ENCODE measurements at places on chromosomes 13 and 19. TPM values are rescaled to one million over a fixed set of nuclear protein-coding genes. Genes with fewer than 3 reads are reported as not detected.

The IRGC gene
- total RNA-seq = not detected

The CEACAM4 gene
- total RNA-seq = not detected

The MIA gene
- total RNA-seq = not detected

The PRODH2 gene
- total RNA-seq = not detected

The JAK3 gene
- 3.2 TPM for total RNA-seq

The ZNF266 gene
- 13.0 TPM for total RNA-seq

The HRC gene
- 255 TPM for total RNA-seq

The SCEL gene
- total RNA-seq = not detected

- peak; percentile 94 for DNase-seq
- H3K4me3 ChIP-seq = peak overlapping the region; percentile 45
- no peaks in the 10 kb centered on the region for H3K36me3 ChIP-seq
- no peaks in the 10 kb centered on the region for H3K27me3 ChIP-seq
These were observed 1.2 kb downstream of the APLP1 start for GRCh38 chr19:35869327-35870123.

DNA sequence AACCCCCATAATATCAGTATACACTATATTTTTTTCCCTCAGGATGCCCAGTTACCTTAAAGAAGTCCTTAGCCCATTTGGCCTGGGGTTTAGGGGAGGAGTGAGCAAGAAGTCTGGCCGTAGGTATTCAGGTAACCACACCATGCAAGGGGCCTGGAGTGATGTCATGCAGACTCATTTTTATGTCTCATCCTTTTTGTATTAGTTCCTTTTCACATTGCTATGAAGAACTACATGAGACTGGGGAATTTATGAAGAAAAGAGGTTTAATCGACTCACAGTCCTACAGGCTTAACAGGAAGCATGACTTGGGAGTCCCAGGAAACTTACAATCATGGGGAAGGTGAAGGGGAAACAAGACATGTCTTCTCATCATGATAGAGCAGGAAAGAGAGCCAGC lies 12.2 kb downstream of the TPP2 start:
- no peak for DNase-seq
- peaks cover 24% of the 10 kb centered on the region for H3K36me3 ChIP-seq
- no peak overlapping the region for H3K27ac ChIP-seq
- no peak overlapping the region for H3K4me3 ChIP-seq

- no peaks in the 10 kb centered on the region for H3K36me3 ChIP-seq
- no peaks in the 10 kb centered on the region for H3K4me1 ChIP-seq
- no peak overlapping the region for H3K27ac ChIP-seq
- no peak for DNase-seq
- no peaks in the 10 kb centered on the region for H3K27me3 ChIP-seq
- no peak overlapping the region for H3K4me3 ChIP-seq
These were observed 218.8 kb downstream of the FGF9 start for GRCh38 chr13:21889651-21890050.

- H3K36me3 ChIP-seq = no peaks in the 10 kb centered on the region
- no peak overlapping the region for H3K4me3 ChIP-seq
- no peaks in the 10 kb centered on the region for H3K27me3 ChIP-seq
These were observed 7.1 kb upstream of the SCEL start for GRCh38 chr13:77528414-77528813.

DNA sequence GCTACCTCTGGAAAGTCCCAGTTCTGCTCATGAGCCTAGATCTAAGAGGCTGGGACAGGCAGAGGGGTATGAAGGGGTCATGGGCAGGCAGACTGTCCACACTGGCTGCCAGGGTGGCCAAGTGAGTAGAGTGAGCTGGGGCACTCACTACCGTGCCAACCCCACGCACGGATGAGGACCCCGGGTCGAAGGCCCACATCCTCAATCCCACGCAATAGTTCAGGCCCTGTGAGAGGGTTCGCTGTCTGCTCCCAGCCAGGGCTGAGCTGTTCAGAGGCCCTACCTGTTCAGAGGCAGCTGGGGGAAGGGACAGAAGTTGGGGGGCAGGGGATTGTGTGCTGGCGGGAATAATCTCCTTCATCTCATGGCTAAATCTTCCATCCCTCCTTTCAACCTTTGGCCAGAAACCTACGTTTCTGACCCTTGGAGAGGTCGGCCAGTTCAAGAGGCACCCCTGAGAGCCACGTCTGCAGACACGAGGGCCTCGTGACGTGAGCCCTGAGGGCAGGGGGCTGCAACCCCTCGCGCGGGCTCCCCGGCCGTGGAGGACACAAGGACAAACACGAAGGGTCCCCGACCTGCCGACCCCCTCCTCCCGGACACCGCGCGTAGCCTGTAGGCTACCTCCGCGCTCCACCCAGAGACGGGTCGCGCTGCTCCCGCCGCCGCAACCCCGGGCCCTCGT lies 1.0 kb upstream of the RPS5 start:
- peaks cover 9% of the 10 kb centered on the region for H3K36me3 ChIP-seq
- peak overlapping the region; percentile 96 for H3K27ac ChIP-seq
- no peak for DNase-seq
- peak overlapping the region; percentile 77 for H3K4me3 ChIP-seq
- peaks cover 13% of the 10 kb centered on the region for H3K4me1 ChIP-seq
- H3K27me3 ChIP-seq = no peaks in the 10 kb centered on the region

GRCh38 chr13:49455007-49455398 lies 10.9 kb downstream of the SETDB2 start:
- no peaks in the 10 kb centered on the region for H3K36me3 ChIP-seq
- no peak for DNase-seq
- no peaks in the 10 kb centered on the region for H3K4me1 ChIP-seq
- H3K4me3 ChIP-seq = no peak overlapping the region
- H3K27ac ChIP-seq = no peak overlapping the region
- H3K27me3 ChIP-seq = no peaks in the 10 kb centered on the region

DNA sequence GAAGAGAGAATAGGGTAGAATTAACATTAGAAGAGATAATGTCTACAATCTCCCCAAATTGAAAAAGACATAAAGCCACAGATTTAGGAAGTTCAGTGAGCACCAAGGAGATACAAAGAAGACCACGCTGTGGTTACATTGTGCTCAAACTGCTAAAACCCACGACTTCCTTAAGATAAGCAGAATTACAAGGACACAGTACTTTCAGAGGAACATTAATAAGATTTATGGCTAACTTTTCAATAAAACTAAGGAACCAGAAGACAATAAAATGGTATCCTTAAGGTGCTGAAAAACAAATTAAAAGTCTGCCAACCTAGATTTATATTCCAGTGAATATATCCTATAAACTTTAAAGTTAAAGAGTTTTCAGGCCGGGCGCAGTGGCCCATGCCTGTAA lies 7.4 kb upstream of the IL17D start:
- peaks cover 3% of the 10 kb centered on the region for H3K36me3 ChIP-seq
- DNase-seq = no peak
- H3K27me3 ChIP-seq = no peaks in the 10 kb centered on the region
- no peak overlapping the region for H3K27ac ChIP-seq
- H3K4me1 ChIP-seq = no peaks in the 10 kb centered on the region
- H3K4me3 ChIP-seq = no peak overlapping the region

DNA sequence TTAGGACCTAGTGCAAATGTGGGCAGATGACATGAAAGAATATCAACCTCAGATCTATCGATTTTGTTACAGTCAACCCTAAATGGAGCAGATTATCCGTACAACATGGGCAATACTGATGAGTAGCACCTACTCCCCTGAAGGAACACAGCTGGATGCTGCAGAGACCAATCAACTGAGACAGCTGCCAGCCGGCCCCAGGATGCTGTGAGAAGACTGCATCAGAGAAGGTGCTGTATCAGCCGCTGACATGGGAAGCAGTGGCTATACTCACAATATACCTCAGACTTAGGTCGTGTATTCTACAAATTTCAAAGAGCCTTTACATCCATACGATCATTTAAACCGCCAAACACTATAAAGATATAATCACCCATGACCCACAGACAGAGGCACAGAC lies 95.9 kb upstream of the FNDC3A start:
- H3K36me3 ChIP-seq = no peaks in the 10 kb centered on the region
- no peak overlapping the region for H3K27ac ChIP-seq
- no peak overlapping the region for H3K4me3 ChIP-seq
- H3K27me3 ChIP-seq = peaks cover 7% of the 10 kb centered on the region

GRCh38 chr19:7500811-7501450 lies 12.1 kb upstream of the PEX11G start:
- H3K4me1 ChIP-seq = peaks cover 6% of the 10 kb centered on the region
- no peak for DNase-seq
- peaks cover 55% of the 10 kb centered on the region for H3K27me3 ChIP-seq
- peak overlapping the region; percentile 27 for H3K4me3 ChIP-seq

GRCh38 chr13:83532809-83533208 lies 349.5 kb downstream of the SLITRK1 start:
- H3K4me1 ChIP-seq = no peaks in the 10 kb centered on the region
- no peak overlapping the region for H3K4me3 ChIP-seq
- DNase-seq = no peak
- H3K36me3 ChIP-seq = no peaks in the 10 kb centered on the region

GRCh38 chr13:67416047-67416925 lies 186.2 kb upstream of the PCDH9 start:
- H3K4me3 ChIP-seq = no peak overlapping the region
- H3K4me1 ChIP-seq = no peaks in the 10 kb centered on the region
- H3K27ac ChIP-seq = no peak overlapping the region

DNA sequence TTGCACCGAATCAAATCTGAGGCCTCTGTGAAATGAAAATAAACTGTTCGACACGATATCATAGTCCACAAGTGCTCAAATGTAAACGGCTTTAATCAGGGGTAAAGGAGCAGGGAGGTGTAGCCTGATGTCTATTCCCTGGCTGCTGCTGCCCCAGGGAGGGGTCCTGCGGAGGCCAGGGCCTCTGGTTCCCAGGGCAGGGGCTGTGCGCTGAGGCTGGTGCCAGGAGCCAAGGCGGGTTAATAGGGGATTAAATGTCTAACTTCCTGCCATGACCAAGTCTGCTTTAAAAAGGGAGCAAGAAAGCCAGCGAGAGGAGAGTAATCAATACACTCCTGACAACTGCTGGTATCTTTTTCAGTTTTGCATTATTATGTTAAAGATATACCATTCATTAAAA lies 59.4 kb downstream of the ZNF536 start:
- H3K4me3 ChIP-seq = no peak overlapping the region
- H3K36me3 ChIP-seq = no peaks in the 10 kb centered on the region
- peaks cover 3% of the 10 kb centered on the region for H3K27me3 ChIP-seq
- DNase-seq = no peak

DNA sequence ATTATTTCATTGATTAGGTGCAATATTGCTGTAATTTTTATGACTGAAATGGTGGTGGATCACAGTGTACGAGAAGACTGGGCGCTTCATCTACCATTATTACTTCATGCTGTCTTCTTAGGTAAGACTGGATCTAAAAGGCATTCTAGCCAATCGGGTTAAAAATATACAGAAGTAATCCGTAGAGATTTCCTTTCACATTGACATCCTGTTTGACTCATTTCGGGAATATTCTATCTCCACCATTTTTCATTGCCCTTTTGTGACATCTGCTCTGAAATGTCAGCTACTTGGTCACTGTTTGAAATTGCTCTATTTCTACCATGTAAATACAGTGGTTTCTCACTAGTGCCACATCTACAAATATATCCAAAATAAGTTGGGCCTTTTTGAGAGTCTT lies 90.2 kb downstream of the ZAR1L start:
- H3K27ac ChIP-seq = no peak overlapping the region
- no peaks in the 10 kb centered on the region for H3K27me3 ChIP-seq
- no peak for DNase-seq
- no peaks in the 10 kb centered on the region for H3K4me1 ChIP-seq
- H3K36me3 ChIP-seq = no peaks in the 10 kb centered on the region
- H3K4me3 ChIP-seq = no peak overlapping the region

GRCh38 chr19:30670562-30671366 lies 298.6 kb downstream of the ZNF536 start:
- H3K36me3 ChIP-seq = no peaks in the 10 kb centered on the region
- H3K27ac ChIP-seq = no peak overlapping the region
- DNase-seq = no peak
- H3K27me3 ChIP-seq = peaks cover 69% of the 10 kb centered on the region
- H3K4me3 ChIP-seq = no peak overlapping the region

- no peak for DNase-seq
- no peaks in the 10 kb centered on the region for H3K27me3 ChIP-seq
- H3K36me3 ChIP-seq = no peaks in the 10 kb centered on the region
- H3K4me3 ChIP-seq = no peak overlapping the region
- H3K4me1 ChIP-seq = no peaks in the 10 kb centered on the region
These were observed 400.5 kb upstream of the SLC10A2 start for GRCh38 chr13:103466761-103467160.

DNA sequence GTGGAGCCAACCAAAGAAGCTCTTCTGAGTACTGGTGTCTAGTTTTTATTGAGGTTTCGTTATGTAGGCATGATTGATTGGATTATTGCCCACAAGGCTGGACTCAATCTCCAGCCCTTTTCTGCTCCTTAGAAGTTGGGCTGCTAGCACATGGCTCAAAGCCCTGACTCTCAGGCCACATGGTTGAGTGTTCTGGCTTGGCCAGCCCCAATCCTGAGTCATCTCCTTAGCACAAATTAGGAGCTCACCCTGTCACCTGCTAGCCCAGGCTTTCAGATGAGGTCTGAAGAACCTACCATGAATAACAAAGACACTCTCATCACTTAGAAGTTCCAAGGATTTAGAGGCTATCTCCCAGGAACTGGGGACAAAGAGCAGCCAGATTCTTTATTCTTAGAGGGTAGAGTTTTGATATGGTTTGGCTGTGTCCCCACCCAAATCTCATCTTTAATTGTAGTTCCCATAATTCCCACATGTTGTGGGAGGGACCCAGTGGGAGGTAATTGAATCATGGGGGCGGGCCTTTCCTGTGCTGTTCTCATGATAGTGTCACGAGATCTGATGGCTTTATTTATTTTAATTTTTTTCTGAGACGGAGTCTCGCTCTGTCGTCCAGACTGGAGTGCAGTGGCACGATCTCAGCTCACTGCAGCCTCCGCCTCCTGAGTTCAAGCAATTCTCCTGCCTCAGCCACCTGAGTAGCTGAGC lies 11.3 kb downstream of the DPY19L3 start:
- DNase-seq = no peak
- no peak overlapping the region for H3K4me3 ChIP-seq
- H3K4me1 ChIP-seq = peaks cover 4% of the 10 kb centered on the region
- no peaks in the 10 kb centered on the region for H3K27me3 ChIP-seq
- H3K36me3 ChIP-seq = peaks cover 14% of the 10 kb centered on the region

GRCh38 chr13:104389691-104390090 lies 1323.5 kb upstream of the SLC10A2 start:
- no peak overlapping the region for H3K27ac ChIP-seq
- H3K36me3 ChIP-seq = no peaks in the 10 kb centered on the region
- DNase-seq = peak; percentile 67
- H3K27me3 ChIP-seq = no peaks in the 10 kb centered on the region

GRCh38 chr13:110368408-110368807 lies 61.3 kb downstream of the COL4A2 start:
- no peaks in the 10 kb centered on the region for H3K36me3 ChIP-seq
- DNase-seq = no peak
- peak overlapping the region; percentile 50 for H3K27ac ChIP-seq

- H3K36me3 ChIP-seq = no peaks in the 10 kb centered on the region
- H3K4me3 ChIP-seq = no peak overlapping the region
- peak; percentile 94 for DNase-seq
- H3K27ac ChIP-seq = no peak overlapping the region
These were observed 49.0 kb upstream of the FRY start for GRCh38 chr13:31982540-31982939.

- no peaks in the 10 kb centered on the region for H3K27me3 ChIP-seq
- peak overlapping the region; percentile 73 for H3K27ac ChIP-seq
- H3K4me1 ChIP-seq = no peaks in the 10 kb centered on the region
- H3K36me3 ChIP-seq = peaks cover 51% of the 10 kb centered on the region
- no peak overlapping the region for H3K4me3 ChIP-seq
These were observed 32.5 kb downstream of the CAPN12 start for GRCh38 chr19:38711726-38712153.

Measured in cardiac muscle cell (in vitro differentiated cells and primary cell).